Activated T-cell treated with anti-CD3 and anti-CD28 coated beads, Interleukin-2, amount 50 U/mL, for 1 hour (primary cell): ENCODE measurements at places on chromosomes 2 and 18.

DNA sequence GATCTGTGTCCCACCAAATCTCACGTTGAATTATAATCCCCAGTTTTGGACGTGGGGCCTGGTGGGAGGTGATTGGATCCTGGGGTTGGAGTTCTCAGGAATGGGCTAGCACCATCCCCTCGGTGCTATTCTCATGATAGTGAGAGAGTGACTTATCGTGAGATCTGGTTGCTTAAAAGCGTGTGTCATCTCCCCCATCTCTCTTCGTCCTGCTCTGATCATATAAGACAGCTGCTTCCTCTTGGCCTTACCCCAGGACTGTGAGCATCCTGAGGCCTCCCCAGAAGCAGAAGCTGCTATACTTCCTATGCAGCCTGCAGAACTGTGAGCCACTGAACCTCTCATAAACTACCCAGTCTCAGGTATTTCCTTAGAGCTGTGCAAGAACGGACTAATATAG lies 163.7 kb upstream of the NDUFV2 start:
- no peak for DNase-seq

- peak; percentile 65 for DNase-seq
Measured at GRCh38 chr2:206274434-206275311, at the start of gene ZDBF2. Gene ZDBF2, plus strand, starts transcription at chr2:206274663. Its CDS starts 7,187 bp downstream, at chr2:206281850.

DNA sequence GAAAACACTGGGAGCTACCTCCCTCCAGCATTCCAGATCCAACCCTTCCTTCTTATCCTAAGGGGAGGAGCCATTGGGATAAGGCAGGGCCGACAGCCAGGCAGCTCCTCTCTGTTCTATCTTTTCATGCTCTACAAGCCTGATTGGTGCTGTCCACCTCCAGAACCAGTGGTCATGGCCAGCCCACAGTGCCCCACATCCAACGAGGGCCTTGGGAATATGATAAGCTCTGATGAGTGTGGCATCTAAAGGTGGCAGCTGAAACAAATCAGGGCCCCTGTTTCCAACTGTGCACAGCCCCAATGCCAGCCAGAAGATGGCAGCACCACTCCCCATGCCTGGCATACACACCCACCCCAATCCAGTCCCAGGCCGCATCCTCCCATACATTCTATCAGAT lies 329.3 kb downstream of the C1D start:
- no peak for DNase-seq

- DNase-seq, result peak; percentile 86
Measured at GRCh38 chr2:64873472-64873924, 115.7 kb upstream of the SLC1A4 start.

- no peak for DNase-seq
Measured at GRCh38 chr2:26058390-26058789, 24.5 kb downstream of the RAB10 start.

- no peak for DNase-seq
Measured at GRCh38 chr2:174312581-174313234, 22.0 kb upstream of the SP9 start.

DNA sequence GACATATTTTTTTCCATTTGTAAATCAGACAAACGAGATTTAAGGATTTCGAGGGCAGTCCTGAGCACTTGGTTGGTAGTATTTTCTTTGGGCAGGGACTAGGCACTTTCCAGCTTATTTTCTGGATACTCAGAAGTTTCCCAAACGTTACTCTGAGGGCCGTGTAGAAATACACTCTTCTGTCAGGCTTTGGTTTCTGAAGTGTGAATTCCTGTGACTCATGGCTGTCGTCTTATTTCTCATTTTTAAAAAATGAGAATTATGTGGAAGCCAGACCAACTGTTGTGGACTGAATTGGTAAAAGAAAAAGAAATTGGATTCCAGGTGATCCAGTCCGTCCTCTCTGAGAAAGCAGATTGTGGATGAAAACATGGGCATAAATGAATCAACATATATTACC lies 658.6 kb upstream of the FANCL start:
- DNase-seq, result no peak

DNA sequence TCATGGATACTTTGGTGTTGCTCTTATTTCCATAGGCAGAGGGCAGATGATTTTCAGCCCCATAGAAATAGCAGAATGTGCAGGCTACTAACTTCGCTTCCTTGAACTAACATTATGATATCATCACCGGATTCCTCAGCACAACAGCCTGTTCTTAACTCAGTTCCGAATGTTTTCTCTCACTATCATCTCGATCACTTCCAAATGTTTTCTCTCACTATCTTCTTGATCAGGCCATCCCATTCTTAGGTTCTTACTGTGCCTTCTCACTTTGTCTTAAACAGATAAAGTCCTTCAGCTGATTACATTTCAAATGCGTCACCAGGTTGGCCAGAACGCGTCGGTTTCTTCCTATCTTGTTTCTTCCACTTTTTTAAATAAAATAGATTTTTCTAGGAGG lies 11.4 kb upstream of the MBD2 start:
- DNase-seq, result no peak

GRCh38 chr2:232513353-232513752 lies 6.8 kb upstream of the PRSS56 start:
- DNase-seq, result no peak

- no peak for DNase-seq
Measured at GRCh38 chr2:238173692-238174091, 14.9 kb downstream of the ERFE start.

DNA sequence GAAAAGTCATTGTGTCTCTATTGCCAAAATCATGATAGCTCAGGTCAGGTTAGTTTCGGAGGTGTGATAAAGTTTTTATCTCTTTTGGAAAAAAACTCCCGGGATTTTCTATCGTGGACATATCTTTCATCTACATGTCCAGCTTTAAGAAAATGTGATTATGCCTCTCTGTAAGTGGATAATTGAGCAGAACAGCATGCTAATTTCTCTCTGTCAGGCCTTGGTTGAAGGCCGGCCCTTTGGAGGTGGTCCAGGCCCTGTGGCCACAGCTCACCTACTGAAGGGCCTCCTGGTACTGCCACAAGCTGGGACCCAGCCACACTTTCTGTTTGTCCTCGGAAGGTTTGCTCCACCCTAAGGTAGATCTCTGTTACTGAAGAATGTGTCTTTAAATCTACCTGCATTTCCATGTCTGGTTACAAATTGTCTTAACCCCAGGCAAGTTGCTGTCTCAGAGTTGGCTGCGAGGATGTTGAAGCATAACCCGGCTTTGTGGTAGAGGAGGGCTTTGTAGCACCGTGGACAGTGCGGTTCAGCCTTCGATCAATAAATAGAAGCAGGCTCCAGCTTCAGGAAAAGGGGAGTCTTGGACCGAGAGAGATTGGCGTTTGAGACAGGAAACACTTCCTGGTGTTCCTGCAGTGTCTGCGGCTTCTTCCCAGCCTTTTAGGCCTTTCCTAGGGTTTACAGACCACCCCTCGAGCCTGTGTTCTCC lies 25.5 kb downstream of the TCF7L1 start:
- DNase-seq, result no peak

GRCh38 chr2:186827862-186828492 lies 21.0 kb downstream of the ZSWIM2 start:
- no peak for DNase-seq

GRCh38 chr2:1022178-1022577 lies 71.5 kb downstream of the SNTG2 start:
- no peak for DNase-seq

GRCh38 chr2:152380261-152381055 lies 45.5 kb downstream of the FMNL2 start:
- DNase-seq, result no peak

GRCh38 chr2:217795067-217795466 lies 207.7 kb downstream of the TNS1 start:
- no peak for DNase-seq

GRCh38 chr2:117770730-117771129 lies 43.8 kb upstream of the DDX18 start:
- no peak for DNase-seq

DNA sequence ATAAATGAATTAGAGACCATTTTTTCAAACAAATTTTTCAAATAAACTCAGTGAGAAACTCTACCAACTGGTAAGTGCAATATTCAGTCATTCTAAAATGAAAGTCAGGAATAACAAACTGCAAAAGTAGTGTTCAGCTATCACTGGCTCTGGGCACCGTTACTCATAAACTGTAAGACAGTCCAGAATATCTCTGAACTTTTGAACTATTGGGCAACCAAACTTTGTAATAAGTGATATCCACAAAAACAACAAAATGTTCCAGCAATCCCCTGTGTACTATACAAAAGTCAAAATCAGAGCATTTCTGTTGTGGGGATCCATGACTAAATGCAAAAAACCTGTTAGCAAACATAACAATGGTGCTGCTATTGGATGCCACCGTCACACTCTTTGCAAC lies 56.3 kb downstream of the SLC25A12 start:
- no peak for DNase-seq

DNA sequence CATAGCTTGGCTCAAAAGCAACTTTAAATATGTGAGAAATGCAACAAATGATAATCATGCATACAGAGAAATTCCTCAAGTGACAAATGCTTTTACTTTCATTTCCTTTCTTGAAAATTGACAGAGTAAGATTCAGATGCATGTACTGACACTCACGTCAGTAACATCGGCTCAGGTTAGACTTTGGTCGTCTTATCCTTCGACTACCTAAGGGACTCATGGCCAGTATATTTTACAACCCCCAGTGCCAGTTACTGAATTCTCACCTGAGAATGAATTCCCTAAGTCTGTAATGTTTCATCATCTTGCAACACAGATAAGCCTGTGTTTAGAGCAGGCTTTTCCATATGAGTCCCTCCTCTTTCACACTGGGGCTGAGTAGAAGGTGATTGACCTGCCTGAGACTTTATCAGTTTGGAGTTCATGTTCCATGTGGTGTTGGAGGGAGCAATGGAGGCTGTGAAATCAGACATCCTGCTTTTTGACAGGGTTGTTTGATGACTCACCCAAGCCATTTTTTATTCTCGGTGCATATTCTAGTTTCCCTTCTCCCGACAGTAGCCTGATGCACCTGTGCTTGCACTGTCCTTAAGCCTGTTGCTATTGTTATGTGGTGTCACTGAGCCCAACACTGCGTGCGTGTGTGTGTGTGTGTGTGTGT lies 30.5 kb upstream of the ATP8B1 start:
- DNase-seq, result no peak

- DNase-seq, result peak; percentile 23
Measured at GRCh38 chr2:161415034-161415986, 787 bp upstream of the TBR1 start.

DNA sequence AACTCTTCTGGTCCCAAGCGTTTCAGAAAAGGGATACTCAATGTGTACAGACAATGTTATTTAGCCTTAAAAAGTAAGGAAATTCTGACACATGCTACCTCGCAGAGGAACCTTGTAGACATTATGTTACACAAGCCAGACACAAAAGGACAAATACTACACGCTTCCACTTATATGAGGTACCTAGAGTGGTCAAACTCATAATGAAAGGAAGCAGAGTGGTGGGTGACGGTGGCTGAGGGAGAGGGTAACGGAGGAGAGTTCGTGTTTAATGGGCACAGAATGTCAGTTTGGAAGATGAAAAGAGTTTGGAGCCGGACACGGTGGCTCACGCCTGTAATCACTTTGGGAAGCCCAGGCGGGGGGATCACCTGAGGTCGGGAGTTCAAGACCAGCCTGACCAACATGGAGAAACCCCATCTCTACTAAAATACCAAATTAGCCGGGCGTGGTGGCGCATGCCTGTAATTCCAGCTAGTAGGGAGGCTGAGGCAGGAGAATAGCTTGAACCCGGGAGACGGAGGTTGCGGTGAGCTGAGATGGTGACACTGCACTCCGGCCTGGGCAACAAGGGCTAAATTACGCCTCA lies 1.4 kb downstream of the MCM6 start:
- no peak for DNase-seq

DNA sequence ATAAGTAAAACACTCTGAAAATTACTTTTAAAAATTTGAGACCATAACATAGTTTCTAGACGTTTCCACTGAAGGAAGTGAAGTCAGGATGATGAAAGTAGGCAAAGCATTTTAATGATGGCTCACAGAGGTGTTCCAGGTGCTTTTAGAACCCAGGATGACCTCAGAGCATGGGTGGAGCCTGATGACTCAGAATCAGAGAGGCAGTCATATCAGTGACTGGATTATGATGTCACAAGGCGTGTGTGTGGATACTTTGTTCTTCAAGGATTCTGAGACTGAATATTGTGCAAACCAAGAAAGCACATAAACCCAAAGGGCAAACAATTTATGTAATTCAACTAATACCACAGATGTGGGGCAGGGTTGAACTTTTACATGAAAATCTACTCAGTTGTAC lies 208.0 kb upstream of the FBXO11 start:
- peak; percentile 40 for DNase-seq

DNA sequence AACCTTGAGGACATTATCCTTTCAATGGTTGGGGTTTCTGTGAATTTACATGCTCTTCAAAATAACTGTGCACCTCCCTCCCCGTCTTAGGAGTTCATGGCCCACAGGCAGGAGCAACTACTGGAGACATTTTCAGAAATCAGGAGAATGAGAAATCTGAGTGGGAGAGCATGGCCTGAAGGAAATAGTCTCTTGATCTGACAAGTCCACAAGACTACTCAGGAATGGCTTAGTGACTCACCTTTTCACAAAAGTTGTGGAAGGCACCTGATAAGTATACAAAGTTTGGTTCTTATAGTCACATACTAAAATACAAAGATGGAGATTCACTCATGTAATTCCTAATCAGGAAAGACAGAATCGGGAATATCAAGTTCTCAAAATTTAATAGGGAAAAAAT lies 83.6 kb upstream of the NCKAP5 start:
- no peak for DNase-seq

GRCh38 chr2:205280596-205281236 lies 401.6 kb upstream of the NRP2 start:
- DNase-seq, result no peak

GRCh38 chr2:199339891-199340605 lies 117.7 kb downstream of the SATB2 start:
- no peak for DNase-seq
